ENCODE measurements at places on chromosomes 6 and 20. TPM values are rescaled to one million over a fixed set of nuclear protein-coding genes. Genes with fewer than 3 reads are reported as not detected.
A peak's percentile ranks its signal among the peaks of the same experiment; 100 is the strongest.

GRCh38 chr6:107491138-107491609, 1.3 kb downstream of the SOBP start:
- H3K27me3 ChIP-seq: peaks cover 25% of the 10 kb centered on the region
- H3K27ac ChIP-seq: no peak overlapping the region
- H3K4me1 ChIP-seq: peaks cover 30% of the 10 kb centered on the region
- no peak overlapping the region for H3K4me3 ChIP-seq
- H3K36me3 ChIP-seq: no peaks in the 10 kb centered on the region

SRMS gene
- not detected for total RNA-seq

GRCh38 chr6:111952274-111952673, 79.0 kb upstream of the FYN start:
- H3K4me1 ChIP-seq: peaks cover 34% of the 10 kb centered on the region
- no peaks in the 10 kb centered on the region for H3K27me3 ChIP-seq
- no peak overlapping the region for H3K4me3 ChIP-seq
- no peaks in the 10 kb centered on the region for H3K36me3 ChIP-seq

DNA sequence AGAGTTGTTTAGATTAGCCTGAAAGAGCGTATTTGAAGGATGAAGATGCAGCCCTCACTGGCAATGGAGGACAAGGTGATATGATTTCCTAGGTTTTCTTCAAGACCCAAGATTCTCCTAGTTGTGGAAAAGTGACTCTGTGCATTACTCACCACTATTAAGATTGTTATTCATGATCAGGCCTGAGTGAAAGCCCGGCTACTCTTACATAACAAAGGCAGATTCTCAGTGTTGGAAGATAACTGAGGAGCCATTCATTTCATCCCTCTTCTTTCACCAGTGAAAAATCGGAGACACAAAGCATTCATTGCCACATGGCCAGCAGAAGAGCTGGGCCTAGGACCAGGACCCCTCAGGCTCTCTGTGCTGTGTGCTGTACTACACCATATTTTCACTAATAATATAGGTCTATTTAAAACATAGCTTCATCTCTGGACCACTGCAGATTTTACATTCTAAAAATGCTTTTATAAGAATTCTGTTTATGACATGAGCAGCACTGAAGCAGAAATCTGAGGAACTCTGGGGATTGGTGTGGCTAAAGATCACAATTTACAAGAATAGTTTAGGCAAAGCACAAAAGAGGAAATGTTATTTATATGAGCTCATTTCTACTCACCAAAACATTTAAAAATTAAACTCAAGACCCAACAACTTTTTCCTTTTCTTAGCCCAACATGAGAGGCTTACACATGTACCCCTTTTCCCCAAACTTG, 181.9 kb upstream of the CCN2 start:
- H3K27me3 ChIP-seq: no peaks in the 10 kb centered on the region
- peaks cover 50% of the 10 kb centered on the region for H3K4me1 ChIP-seq
- H3K27ac ChIP-seq: peak overlapping the region; percentile 52
- no peak for DNase-seq
- peak overlapping the region; percentile 17 for H3K4me3 ChIP-seq

GTSF1L gene
- total RNA-seq: not detected

- no peak overlapping the region for H3K27ac ChIP-seq
- H3K4me3 ChIP-seq: no peak overlapping the region
- H3K27me3 ChIP-seq: no peaks in the 10 kb centered on the region
- DNase-seq: no peak
- peaks cover 44% of the 10 kb centered on the region for H3K4me1 ChIP-seq
These were observed 105.2 kb upstream of the ASF1A start for GRCh38 chr6:118788702-118789101.

GRCh38 chr6:33843131-33844121, 39.6 kb upstream of the MLN start:
- H3K4me3 ChIP-seq: no peak overlapping the region
- H3K27ac ChIP-seq: no peak overlapping the region
- H3K4me1 ChIP-seq: peaks cover 48% of the 10 kb centered on the region
- no peaks in the 10 kb centered on the region for H3K36me3 ChIP-seq
- DNase-seq: no peak

GRCh38 chr6:163092876-163093275, 321.6 kb upstream of the QKI start:
- H3K4me1 ChIP-seq: peaks cover 4% of the 10 kb centered on the region
- H3K36me3 ChIP-seq: no peaks in the 10 kb centered on the region
- H3K27me3 ChIP-seq: no peaks in the 10 kb centered on the region
- no peak for DNase-seq

DNA sequence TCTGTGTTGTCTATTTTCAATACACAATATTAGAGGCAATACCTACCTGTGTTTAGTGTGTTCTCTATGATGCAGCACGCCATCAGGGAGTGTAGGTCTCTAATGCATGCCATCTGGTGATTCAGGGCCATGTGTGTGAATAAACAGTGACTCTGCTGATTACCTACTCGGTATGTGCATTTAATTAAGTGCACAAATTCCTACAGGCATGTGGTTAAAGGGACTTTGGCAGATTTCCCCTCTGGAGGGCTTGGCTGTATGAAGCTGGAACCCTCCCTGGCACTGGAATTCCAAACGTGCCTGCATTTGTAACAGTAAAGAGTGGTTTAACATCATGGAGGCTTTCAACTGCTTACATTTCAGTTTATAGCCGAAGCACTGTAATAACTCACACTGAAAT, 401.5 kb upstream of the SASH1 start:
- H3K4me3 ChIP-seq: no peak overlapping the region
- peaks cover 2% of the 10 kb centered on the region for H3K27me3 ChIP-seq
- peaks cover 6% of the 10 kb centered on the region for H3K36me3 ChIP-seq
- no peak overlapping the region for H3K27ac ChIP-seq
- peaks cover 19% of the 10 kb centered on the region for H3K4me1 ChIP-seq

FBXL4 gene
- 10.2 TPM for total RNA-seq

DNA sequence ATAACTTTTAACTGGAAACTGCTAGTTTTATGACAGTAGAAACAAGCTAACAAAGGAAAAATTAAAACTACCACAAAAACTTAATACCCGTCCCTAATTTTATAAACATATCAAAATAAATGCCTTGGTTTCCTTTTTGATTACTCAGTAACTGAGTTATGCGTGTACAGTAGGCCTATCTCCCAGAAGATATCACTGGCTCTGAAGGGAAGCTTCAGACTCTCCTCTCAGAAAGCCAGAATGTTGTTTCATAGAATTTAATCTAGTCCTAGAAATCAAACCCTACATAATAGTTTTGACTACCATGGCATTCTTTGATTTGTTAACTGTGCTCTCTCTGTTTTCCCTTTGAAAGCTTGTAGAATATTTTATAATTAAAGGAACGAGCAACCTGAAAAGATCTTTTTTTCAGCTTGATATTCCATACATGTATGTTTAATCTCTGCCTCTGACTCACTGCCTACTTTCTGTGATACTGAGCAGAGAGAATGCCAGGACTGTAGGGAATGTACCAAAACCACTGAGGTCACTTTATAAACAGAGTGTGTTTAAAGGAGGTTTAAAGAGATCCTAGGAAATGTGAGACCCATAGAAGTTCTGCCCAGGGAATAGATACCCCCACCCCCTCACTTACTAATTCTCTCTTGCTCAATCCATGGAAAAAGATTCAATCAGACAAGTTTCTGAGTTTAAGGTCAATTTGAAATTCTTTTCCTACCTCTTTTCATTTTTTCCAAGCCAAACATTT, 311.5 kb downstream of the HDGFL1 start:
- H3K36me3 ChIP-seq: peaks cover 2% of the 10 kb centered on the region
- DNase-seq: no peak
- H3K27me3 ChIP-seq: no peaks in the 10 kb centered on the region
- no peak overlapping the region for H3K4me3 ChIP-seq

DNA sequence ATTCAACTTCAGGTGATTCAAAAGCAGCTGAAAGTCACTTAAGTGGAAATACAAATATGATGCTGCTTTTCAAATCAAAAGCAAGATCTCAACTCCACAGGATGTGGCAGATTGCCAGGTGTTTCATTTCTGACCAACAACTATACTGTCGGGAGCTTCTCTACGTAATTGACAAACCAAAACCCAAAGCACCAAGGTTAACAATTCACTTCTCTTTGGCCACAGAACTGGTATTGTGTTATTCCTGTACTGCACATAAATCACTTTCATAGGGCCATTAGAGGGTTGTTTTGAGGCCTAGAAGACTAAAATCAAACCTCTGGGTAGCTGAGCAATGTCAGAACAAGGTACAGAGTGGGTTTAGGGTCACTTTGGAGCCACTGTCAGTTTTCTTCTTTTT, 169.7 kb downstream of the HAO1 start:
- no peaks in the 10 kb centered on the region for H3K27me3 ChIP-seq
- no peak for DNase-seq
- H3K27ac ChIP-seq: no peak overlapping the region

GRCh38 chr20:31560094-31560745, 44.9 kb upstream of the ID1 start:
- H3K27me3 ChIP-seq: peaks cover 3% of the 10 kb centered on the region
- H3K4me1 ChIP-seq: peaks cover 19% of the 10 kb centered on the region
- peak; percentile 77 for DNase-seq

DNA sequence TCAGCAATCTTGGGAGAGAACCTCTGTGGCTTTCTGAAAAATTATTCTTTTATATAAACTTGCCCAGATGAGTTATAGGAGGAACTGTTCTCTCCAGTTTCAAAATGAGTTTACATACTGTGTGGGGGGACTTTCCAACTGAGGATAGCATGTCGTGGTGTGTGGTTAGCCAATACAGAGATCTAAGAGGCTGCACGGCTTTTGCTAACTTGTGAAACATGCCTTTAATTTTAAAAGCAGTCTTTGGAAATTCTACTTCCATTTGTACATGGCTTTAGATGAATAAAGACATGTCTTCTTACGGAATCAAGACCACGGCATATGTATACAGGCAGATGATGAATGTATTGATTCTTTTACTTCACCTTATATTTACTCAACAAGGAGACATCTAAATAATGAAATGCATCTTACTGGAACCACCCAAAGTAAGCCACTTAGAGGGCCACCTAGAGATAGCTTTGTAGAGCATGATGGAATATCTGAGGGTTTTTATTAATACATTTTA, 39.8 kb downstream of the HIVEP1 start:
- no peak for DNase-seq
- H3K27me3 ChIP-seq: no peaks in the 10 kb centered on the region
- H3K27ac ChIP-seq: no peak overlapping the region
- no peaks in the 10 kb centered on the region for H3K36me3 ChIP-seq
- H3K4me1 ChIP-seq: no peaks in the 10 kb centered on the region
- H3K4me3 ChIP-seq: no peak overlapping the region

DNA sequence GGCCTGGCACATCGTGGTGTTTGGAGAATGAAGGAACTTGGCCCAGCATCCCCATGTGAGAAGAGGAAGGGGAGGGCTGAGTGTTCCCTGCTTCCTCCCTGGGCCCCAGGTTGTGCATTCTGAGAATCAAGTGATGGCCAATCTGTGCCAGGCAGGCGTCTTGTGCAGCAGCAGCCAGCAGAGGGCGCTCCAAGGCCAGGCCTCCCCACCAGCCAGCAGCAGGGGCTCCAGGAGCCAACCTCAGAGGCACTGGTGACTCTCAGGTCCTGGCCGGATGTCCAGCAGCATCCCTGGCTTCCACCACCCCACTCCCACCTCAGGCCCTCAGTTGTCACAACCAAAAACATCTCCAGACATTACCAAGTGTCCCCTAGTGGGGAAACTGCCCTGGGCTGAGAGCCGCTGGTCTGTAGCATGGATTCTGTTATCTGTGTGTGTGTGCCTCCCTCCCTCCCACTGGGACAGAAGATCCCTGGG, 192.0 kb downstream of the PREX1 start:
- H3K36me3 ChIP-seq: peaks cover 27% of the 10 kb centered on the region
- H3K4me1 ChIP-seq: no peaks in the 10 kb centered on the region
- H3K27me3 ChIP-seq: no peaks in the 10 kb centered on the region
- H3K4me3 ChIP-seq: no peak overlapping the region
- no peak overlapping the region for H3K27ac ChIP-seq
- DNase-seq: peak; percentile 75

DNA sequence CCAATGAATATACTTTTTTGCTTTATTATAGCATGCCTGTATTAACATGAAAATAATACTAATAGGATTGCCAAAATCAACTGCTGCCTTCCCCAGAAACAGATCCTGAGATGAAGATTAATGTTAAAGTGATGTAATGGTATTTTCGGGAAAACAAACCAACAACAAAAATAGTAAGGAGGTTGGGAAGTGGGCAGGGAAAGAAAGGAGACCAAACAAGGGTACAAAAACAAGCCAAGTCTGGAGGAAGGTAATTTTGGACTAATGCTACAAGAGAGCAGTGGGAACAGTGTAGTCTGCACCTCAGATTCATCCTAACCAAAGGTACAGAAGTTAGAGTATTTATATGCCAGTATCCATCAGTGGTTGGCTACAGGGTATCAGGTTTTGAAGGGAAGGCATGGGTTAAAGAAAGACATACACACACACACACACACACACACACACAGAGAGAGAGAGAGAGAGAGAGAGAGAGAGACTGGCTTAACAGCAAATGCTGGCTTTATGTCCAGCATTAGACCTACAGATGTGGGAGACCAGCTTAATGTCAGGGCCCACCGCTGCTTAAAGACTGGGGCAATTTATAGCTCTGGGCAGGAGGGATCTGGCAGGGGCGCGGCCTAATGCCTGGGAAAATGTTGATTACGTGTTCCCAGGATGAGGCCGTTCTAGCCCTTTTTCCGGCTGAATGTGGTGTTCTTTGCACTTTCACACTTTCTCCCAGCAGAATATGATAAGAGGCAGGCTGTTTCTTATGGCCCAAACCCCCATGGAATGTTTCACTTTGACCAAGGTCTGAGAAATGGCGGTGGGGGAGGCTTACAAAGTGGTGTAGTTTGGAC, 3.8 kb upstream of the SLC17A1 start:
- no peaks in the 10 kb centered on the region for H3K36me3 ChIP-seq
- H3K4me3 ChIP-seq: no peak overlapping the region
- no peaks in the 10 kb centered on the region for H3K4me1 ChIP-seq
- no peak for DNase-seq
- H3K27me3 ChIP-seq: no peaks in the 10 kb centered on the region

- H3K27me3 ChIP-seq: no peaks in the 10 kb centered on the region
- DNase-seq: no peak
- H3K36me3 ChIP-seq: no peaks in the 10 kb centered on the region
- no peak overlapping the region for H3K27ac ChIP-seq
These were observed 109.2 kb downstream of the ARID1B start for GRCh38 chr6:156886409-156886808.

GRCh38 chr6:320351-321157, 28.3 kb downstream of the DUSP22 start:
- no peaks in the 10 kb centered on the region for H3K27me3 ChIP-seq
- H3K4me3 ChIP-seq: no peak overlapping the region
- no peak for DNase-seq
- peaks cover 12% of the 10 kb centered on the region for H3K36me3 ChIP-seq
- no peak overlapping the region for H3K27ac ChIP-seq

GRCh38 chr20:37880726-37881591, 22.0 kb upstream of the VSTM2L start:
- H3K4me1 ChIP-seq: no peaks in the 10 kb centered on the region
- H3K27me3 ChIP-seq: no peaks in the 10 kb centered on the region
- no peaks in the 10 kb centered on the region for H3K36me3 ChIP-seq
- no peak for DNase-seq
- no peak overlapping the region for H3K4me3 ChIP-seq

SLC13A3 gene
- 6.1 TPM for total RNA-seq

DNA sequence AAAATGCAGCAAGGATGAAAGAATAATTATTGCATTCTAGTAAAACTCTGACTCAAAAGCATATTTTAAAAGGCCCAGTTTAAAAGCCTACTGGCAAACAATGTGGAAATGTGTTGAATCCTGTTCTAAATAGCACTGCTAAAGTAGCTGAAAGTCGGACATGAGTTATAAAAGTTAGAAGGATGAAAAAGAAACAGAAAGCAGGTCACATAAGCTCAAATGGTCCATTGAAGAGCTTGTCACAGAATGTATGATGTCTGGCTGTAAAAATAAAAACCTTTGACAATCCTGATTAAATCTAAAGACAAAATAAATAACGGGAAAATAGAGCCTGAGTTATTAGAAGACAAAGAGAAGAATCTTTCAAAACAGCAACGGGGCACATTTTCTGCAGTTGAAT, 218.6 kb upstream of the UFL1 start:
- peaks cover 7% of the 10 kb centered on the region for H3K4me1 ChIP-seq
- H3K27ac ChIP-seq: no peak overlapping the region
- H3K36me3 ChIP-seq: no peaks in the 10 kb centered on the region
- H3K27me3 ChIP-seq: no peaks in the 10 kb centered on the region
